Activated CD8-positive, alpha-beta memory T cell treated with anti-CD3 and anti-CD28 coated beads for 4 hours (primary cell): ENCODE measurements at places on chromosomes 12 and 14.

DNA sequence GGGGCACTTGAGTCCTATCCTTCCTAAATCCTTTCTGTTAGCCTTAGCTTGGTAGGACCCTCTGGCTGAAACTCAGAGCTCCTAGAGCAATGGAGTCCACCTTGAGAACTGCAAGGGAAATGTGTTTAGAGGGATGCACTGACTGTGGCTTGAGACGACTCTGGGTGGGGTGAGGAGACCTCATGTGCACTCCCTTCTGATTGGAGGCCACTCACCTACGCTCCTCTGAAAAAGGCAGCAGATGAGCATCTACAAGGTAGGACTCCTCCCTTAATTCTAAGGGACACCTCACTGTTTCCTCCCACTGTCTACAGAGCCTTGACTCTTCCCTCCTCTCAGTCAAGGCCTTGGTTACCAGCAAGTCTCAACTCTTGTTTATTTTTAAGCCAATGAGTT, 1.0 kb downstream of the MAP3K12 start:
- no peak for DNase-seq

DNA sequence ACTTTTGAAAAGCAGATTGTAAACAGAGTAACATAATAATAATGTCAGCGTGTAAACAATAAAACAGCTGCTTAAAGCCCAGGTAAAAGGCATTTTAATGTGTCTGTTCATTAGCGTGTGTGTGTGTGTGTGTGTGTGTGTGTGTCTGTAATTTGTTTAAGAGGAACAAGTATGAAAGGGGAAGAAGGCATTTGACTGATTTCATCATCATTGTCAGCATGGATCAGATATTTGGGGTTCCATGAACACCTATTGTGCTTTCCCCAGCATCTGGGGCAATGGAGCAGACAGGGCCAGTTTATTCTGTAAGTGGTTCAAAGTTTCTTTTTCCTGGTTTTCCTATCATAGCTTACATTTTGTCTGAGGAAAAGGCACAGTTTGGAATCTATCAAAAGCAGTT, 28.9 kb downstream of the SLC25A21 start:
- no peak for DNase-seq

DNA sequence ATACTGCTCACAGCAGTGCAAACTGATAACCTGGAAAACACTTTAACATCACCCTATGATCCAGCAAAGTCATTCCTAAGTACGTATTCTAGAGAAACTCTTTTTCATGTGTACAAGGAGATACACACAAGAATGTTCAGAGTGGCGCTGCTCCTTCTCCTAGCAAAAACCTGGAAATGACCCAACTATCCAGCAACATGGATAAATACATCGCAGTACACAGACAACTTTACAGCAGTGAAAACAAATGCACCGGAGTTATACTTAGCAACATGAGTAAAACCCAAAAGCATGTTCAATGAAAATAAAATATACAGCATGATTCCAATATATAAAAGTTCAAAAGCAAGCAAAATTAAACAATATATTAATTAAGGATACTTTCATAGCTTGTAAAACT, 18.7 kb downstream of the SART3 start:
- no peak for DNase-seq

GRCh38 chr14:61215222-61216020, 65.7 kb downstream of the TMEM30B start:
- DNase-seq, result no peak

DNA sequence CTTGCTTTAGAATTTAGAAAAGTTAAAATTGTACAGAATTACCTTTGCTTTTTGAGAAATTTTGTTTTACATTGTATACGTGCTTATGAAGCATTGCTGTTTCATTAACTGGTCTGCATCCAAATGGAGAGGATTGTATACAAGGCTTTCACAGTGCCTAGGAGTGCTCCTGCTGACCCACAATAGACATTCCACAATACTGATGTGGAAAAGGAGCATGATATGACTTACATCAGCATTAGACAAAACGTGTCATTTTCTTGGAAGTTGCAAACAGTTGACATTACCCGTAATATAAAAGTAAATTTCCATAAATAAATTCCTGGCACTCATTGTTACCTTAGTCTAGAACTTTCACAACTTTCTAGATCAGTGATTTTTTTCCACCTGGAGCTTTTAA, 1.9 kb downstream of the PRKD1 start:
- no peak for DNase-seq
